ENCODE measurements at places on chromosomes 2 and 18.

- peak; percentile 40 for DNase-seq
Measured at GRCh38 chr2:204027091-204027490, 90.5 kb downstream of the ICOS start.

DNA sequence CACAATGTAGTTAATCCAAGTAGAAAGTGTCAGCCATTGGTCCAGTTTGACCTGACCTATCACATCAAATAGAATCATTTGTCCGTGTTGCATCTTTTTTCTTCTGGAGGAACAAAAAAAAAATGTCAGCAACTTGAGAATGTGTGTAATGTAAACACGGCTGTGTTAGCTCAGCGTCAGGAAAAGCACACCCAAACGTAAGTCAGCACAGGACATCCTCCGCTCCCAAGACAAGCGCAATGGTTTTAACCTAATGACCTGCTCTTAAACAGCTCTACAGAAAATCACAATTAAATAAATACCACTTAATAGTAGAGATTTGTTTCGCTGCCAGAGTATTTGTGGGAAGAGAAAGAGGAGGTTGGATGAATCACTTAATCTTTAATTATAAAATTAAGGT lies 59.4 kb downstream of the OSR1 start:
- DNase-seq = no peak

DNA sequence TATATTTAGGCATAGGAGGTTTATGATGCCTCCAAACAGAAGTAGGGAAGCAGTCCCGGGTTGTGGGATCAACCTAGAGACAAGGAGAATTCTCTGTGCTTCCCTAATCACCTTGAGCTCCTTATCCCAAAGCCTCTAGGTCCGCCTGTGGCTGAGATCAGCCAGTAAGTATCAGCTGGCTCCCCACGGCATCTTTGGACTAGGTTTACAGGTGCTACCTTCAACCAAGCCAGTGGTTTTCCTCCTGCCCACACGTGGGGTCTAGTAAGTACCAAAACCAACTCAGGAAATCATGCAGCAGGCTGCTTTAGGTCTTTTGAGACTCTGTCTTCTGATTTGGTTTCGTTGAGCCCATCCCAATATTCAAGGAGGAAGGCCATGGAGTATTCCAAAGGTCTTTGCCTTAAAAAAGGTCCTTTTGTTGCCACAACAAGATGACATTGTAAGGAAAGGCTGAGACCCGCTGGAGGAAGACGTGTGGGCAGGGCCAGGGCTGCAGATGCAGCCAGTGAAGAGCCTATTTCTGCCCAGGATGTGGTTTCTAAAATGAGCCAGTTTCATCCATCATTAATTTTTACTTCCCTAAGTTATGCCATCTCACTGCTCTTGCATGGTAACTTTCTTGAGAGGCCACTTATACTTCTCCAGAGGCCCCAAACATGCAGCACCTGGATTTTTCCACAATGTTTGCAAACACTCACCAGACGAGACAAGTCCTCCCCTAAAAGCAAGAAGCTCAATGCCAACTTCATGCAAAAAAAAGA lies 248.7 kb downstream of the RNF152 start:
- no peak for DNase-seq

- DNase-seq = no peak
Measured at GRCh38 chr2:201769666-201770373, 10.9 kb downstream of the ALS2 start.

DNA sequence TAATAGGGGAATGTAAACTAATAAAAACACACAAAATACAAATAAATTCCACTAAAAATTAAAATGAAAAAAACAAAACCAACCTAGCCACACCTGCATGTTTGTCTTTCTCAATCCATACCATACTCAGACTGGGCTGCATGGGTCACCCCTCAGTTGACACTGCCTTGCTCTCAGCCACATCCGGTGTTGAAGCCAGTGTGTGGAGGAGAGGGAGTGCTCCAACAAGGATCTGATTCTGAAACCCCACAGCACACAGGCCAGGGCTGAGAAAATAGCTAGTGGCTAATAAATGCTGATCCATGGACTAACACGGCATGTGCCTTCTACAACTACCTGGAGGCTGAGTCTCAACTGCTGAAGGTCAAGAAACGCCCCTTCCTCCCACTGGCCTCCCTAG lies 13.7 kb downstream of the RND3 start:
- no peak for DNase-seq

GRCh38 chr2:18722101-18722500 lies 132.7 kb upstream of the NT5C1B start:
- DNase-seq = no peak

DNA sequence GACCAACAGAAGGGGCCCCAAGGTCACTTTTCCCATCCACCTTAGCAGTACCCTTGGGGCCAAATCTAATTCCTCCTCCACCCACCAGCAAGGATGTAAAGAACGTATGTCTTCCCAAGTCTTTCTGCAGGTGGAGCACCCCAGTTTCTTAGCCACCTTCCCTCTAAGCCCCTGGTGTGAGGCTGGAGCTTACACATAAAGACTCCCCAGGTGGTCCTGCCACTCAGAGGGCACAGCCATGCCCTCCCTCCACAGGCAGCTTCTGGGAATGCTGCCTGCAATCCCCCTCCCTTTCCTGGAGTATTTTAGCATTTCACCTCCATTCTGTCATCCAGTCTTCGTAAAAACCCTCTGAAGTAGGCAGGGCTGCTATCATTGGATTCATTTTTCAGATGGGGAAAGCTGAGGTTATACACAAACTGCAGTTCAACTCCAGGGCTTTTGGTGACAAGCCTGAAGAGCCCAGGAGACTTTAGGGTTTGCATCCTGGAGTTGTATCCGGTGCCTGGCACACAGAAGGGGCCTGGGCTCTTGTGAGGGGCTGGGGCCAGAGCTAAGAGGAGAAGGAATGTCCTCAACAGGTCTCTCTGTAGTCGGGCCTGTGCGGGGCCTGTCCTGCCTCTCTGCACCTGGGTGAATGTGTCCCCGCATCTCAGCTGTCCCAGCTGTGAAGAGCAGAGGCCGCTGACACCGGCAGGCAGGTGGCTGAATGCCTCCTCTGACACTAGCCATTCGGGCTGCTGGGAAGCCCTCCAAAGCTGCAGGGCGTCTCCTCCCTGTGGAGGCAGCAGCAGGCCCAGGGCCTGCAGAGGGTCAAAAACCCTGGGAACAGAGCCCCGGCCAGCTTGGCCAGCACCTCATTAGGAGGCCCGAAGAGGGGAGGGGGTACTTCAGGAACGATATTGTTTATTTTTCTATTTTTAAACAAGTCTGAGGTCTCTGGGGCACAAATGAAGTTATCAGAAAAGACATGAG lies 27.6 kb downstream of the CIB4 start:
- DNase-seq = no peak

- DNase-seq = no peak
Measured at GRCh38 chr2:144356402-144356801, 163.5 kb downstream of the ZEB2 start.

GRCh38 chr2:199590321-199591203 lies 132.8 kb upstream of the SATB2 start:
- no peak for DNase-seq

- DNase-seq = no peak
Measured at GRCh38 chr2:149739171-149739882, 151.8 kb upstream of the MMADHC start.

DNA sequence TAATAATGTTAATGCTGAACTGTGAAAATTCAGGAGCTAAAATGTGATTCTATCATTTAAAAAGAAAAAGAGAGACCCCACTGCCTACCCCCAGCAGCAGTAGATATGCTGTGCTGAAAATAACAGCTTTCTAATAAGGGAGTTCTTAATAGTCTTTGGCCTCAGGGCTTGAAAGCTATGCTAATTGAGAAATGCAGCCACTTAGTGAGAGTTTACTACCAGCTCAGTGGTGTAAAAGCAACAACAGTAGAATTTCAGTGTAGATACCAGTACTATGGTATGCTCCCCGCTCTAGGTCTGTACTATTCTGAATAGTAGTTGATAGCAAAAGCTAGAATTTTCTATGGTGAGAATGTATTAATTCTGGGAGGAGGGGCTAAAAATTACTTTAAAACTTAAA lies 303.1 kb upstream of the VWC2L start:
- DNase-seq = no peak

DNA sequence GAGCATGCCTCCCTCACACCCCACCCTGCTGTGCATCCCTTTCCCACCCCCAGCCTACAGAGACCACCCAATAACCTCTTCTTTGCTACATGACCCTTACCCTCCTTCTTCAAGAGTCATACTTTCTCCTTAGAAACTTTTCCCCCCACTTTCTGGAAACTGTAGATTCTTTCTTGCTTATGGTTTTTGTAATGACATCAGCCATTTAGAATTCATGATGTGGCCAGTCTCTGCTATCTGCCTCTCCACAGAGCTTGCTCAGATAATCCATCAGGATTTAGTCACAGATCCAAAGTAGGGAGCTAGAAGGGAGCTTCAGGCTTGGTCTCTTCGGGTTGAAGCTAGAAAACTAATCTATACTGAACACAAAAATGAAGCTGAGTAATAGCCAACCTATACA lies 36.5 kb downstream of the GALM start:
- DNase-seq = no peak
